Substantia nigra (tissue), 51 donors: ENCODE measurements at places on chromosomes 2 and 18.

GRCh38 chr2:169119851-169120250 lies 50.5 kb downstream of the DHRS9 start:
- DNase-seq, result no peak

DNA sequence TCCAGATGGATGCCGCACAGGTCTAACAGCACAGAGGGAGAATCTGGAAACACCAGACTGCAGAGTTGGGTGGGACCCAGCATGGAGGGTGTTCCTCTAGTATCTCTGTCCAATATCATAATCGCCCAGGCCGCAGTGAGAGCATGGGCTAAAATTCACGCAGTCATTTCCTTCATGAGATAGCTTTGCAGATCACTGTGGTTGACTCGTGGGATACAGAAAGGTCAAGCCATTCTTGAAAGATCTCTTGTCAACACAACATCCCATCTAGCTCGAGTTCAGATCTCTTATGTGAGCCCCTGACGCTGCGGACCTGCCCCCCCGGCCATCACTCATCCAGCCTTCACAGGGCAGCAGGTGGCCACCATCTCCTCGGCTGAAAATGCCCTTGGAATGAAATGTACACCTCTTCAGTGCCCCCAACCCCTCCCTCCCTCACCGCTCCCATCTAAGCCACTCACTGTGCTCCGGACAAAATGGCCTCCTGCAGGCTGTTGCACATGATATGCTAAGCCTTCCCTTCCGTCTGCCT lies 45.9 kb downstream of the FOSL2 start:
- DNase-seq, result no peak

- DNase-seq, result no peak
Observed at GRCh38 chr2:154402213-154402612, 296.3 kb upstream of the KCNJ3 start.

DNA sequence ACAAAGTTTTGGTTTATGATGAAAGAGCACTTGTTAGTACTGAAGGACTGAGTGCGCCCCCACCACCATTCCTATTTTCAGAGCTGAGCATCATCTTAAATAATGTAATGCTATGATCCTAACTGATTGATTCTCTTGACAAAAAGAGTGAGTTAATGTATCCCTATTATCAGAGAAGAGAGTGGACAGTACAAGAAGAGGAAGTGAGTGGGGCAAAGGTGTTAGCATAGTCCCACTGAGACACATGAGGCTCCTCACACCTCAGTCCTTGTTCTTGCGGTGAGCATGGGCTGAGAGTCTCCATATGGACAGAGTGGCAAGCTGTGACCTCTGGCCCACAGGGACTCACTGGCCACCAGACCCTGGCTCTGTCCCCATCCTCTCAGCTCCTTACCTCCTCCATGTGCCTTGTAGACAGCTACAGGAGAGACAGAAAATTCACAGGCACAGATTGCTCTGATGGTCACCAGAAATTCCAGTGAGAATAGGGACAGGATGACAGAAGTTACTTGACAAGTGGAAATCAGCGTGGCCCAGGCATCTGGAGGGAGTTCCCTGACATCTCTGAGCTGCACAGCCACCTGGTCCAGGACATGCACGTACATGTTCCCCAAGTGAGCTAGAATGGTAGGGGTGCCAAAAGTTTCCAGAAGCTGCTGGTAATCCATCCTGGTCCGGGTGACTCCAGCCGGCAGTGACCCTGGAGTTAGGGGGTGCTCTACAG lies 32.6 kb downstream of the NAPG start:
- DNase-seq, result no peak

DNA sequence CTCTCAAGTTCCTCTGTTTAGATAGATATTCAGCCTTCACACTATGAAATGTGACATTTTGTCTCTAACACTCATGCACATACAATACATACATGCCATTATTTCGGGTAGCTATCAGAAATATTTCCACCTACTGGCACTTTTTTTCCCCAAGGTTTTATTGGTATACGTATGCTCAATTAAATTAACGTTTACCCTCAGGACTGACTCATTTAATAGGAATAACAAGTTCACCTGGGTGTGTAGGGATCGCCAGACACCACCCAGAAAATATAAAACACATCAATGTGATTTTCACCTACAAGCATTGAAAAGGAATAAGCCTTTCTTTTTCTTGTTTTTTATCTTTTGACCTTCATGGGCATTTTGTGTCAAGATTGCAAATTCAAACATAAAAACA lies 138.5 kb upstream of the EPAS1 start:
- no peak for DNase-seq

- no peak for DNase-seq
Observed at GRCh38 chr18:31707815-31708214, 23.4 kb upstream of the B4GALT6 start.

- no peak for DNase-seq
Observed at GRCh38 chr2:49162151-49162550, 7.8 kb upstream of the FSHR start.

- no peak for DNase-seq
Observed at GRCh38 chr2:124911560-124911959, 886.5 kb downstream of the CNTNAP5 start.

DNA sequence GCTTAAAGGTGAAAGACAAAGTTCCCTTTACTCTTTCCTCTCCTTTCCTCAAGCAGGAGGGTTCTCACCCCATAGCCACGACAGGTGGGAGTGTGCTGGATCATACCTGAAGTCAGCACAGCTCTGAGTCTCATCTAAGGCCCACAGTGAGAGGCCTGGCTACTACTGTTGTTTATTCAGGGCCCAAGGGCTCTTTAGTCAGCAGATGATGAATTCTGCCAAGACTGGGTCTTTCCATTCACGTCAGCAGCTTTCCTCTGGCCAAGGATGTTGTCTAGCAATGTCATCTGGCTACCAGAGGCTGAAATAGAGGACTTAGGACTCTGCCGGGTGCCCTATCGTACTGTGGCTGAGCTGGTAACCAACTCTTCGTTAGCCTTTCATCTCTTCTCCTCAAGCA lies 308.4 kb upstream of the THUMPD2 start:
- no peak for DNase-seq

- no peak for DNase-seq
Observed at GRCh38 chr18:12656605-12656937, 1.3 kb downstream of the SPIRE1 start.

GRCh38 chr18:76564117-76564516 lies 69.1 kb upstream of the ZNF516 start:
- no peak for DNase-seq

- DNase-seq, result peak; percentile 34
Observed at GRCh38 chr18:12236934-12237832, 17.0 kb upstream of the CIDEA start.

DNA sequence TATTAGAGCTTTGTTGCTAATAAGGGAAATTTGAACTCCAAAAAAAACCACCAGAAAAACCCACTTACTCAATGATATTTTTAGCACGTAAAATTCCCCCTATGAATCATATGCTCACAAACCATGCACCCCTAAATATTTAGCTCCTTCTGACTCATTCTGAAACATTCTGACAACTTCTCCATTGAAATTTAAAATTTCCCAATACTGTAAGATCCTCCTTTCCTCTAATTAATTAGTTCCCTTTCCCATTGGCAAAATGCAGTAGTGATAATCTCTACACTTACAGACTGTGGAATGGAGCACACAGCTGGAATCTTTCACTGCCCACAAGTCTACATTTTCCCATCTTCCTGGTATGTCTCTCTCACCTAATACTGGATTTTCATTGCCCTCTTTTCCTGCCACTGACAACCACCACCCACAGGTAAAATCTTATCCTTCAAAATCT lies 215.8 kb upstream of the ACVR2A start:
- DNase-seq, result no peak

DNA sequence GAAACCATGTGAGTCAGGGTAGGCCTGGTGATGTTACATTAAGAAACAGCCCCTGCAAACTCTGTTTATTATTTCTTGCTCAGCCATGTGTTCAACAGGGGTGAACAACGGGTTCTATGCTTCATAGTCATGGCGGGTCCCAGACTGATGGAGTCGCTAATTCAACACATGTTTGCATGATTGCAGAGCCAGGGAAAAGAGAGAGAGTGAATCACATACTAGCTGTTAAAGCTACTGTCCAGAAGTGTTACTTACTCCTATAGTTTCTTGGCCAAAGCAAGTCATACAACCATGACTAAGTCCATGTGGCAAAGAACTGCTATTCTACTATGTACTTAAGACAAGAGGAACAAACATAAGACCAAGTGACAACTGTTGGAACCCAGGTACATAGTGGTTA lies 241.2 kb upstream of the SKOR2 start:
- DNase-seq, result no peak

GRCh38 chr18:79011300-79011870 lies 31.8 kb downstream of the SALL3 start:
- DNase-seq, result no peak

- DNase-seq, result no peak
Observed at GRCh38 chr2:217228732-217229131, 368.9 kb upstream of the TNP1 start.

- no peak for DNase-seq
Observed at GRCh38 chr2:235070063-235070706, 118.4 kb downstream of the SH3BP4 start.

DNA sequence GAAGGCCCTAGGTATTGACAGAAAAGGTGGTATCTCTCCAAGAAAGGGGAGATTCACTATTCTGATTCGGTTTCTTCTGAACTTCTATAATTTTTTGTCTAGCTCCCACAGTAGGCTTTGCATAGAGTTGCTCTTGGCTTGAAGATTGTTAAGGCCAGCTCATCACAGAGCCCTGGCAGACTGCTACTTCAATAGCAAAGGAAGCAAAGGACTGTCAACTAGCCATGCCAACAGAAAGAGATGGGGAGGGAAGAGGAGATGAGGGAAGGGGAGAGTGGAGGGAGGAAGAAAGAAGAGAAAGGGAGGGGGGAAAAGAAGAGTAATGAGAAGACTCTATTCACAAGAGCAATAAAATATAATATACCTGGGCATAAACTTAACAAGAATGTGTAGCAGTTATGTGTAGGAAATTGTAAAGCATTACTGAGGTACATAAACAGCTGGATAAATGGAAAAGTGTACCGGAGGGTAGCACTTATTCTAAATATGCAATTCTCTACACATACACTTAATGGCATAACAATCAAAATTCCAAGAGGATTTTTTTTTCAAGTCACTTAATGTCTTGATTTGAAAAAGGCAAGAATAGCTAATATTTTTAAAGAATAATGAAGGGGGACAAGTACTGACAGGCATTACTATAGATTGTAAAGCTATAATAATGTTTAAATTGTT lies 102.5 kb downstream of the LOXHD1 start:
- DNase-seq, result no peak

GRCh38 chr2:85666435-85667316 lies 1.3 kb downstream of the SFTPB start:
- no peak for DNase-seq

DNA sequence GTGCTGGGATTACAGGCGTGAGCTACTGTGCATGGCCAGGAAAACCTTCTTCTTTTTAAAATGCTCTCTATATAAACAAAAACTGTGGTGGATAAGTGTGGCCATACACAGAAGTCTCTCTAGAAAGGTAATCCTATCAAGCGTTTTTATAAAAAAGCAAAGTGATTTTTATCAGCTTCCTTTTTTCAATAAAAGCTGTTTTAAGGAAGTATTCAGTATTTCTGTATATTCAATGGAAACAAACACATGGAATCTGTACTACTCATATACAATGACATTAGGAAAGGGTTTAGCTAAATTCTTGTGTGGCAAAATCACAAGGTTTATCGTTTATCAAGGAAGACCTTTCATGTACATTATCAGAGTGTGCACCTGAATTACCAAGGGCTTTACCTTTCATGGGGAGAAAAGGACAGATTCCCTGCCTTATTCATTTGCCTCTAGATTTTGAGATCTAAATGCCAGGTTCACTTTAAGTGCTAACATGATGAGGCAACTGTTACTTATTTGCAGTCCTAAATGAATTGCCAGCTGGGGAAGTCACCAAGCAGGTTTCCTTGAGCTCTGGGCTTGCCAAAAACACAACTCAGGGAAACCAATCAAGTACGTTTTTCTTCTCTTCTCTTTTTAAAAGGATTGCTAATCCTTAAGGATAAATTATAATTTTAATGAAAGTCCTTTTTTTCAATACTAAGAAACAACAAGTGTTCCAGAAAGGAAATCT lies 70.8 kb downstream of the RTN4 start:
- no peak for DNase-seq
